Peyer's patch (tissue), 4 donors: ENCODE measurements at places on chromosomes 11 and 22.

- DNase-seq: no peak
Measured at GRCh38 chr22:28711820-28712777, 29.5 kb downstream of the CHEK2 start.

- DNase-seq: no peak
Measured at GRCh38 chr11:1640076-1640946, 10.7 kb downstream of the KRTAP5-5 start.

GRCh38 chr11:87290304-87290922, 252.7 kb downstream of the TMEM135 start:
- no peak for DNase-seq

GRCh38 chr11:64250415-64251015, 815 bp upstream of the PLCB3 start:
- no peak for DNase-seq

- DNase-seq: no peak
Measured at GRCh38 chr22:24516301-24516737, 21.2 kb downstream of the UPB1 start.

GRCh38 chr11:44674809-44675208, 52.0 kb upstream of the TSPAN18 start:
- DNase-seq: no peak

DNA sequence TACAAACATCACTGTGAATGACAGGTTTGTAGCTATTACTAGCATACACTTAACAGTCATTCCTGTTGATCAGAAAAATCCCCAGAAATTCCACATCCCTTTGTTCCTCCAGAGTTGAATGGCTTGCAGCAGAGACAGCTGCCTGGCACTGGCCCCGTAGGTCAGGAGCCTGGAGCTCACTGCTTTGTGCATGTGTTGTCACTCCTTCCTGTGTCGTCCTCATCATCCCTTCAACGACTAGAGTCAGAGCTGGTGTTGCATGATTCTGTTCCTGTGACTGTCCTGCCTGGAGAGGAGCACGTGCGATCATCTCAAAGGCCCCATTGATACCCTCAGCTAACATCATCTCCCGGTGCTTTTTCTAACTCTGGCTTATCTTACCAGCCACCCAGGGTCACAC, 58.3 kb downstream of the LDLRAD3 start:
- DNase-seq: no peak

GRCh38 chr11:95556342-95557163, 233.0 kb downstream of the FAM76B start:
- no peak for DNase-seq

GRCh38 chr11:102187416-102188151, 77.3 kb downstream of the YAP1 start:
- DNase-seq: no peak

- DNase-seq: no peak
Measured at GRCh38 chr11:8828046-8828445, 82.9 kb upstream of the AKIP1 start.

DNA sequence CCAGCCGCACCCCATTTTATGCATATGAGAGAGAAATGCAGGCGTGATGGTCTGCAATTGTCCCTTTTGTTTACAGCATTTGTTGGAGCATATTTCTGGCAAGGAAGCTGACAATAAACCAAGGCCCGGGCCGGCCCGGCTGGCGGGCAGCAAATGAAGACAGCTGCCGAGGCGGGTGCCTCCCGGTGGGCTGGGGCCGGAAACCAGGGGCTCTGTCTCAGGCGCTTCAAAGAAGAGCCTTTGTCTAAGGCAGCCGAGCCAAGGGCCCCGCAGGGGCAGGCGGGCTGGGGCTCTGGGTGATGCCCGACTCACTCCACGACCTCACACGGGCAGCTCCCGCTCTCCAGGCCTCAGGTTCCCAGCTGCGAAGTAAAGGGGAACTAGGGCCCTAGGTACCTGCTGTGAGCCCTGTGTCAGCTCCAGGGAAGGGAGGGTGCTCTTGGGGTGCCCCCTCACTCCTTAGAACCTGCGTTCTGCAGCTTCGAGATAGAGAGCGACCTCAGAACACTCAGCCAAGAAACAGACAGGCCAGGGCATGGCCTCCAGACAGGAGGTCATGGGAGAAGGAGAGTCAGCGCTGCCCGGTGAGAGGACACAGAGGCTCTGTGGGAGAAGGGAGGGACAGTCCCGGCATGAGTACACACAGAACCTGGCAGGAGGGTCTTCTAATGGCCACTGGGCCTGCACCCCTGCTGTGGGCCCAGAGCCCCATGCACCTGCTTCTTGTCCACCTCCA, 2.4 kb downstream of the LINC01488 start:
- no peak for DNase-seq

DNA sequence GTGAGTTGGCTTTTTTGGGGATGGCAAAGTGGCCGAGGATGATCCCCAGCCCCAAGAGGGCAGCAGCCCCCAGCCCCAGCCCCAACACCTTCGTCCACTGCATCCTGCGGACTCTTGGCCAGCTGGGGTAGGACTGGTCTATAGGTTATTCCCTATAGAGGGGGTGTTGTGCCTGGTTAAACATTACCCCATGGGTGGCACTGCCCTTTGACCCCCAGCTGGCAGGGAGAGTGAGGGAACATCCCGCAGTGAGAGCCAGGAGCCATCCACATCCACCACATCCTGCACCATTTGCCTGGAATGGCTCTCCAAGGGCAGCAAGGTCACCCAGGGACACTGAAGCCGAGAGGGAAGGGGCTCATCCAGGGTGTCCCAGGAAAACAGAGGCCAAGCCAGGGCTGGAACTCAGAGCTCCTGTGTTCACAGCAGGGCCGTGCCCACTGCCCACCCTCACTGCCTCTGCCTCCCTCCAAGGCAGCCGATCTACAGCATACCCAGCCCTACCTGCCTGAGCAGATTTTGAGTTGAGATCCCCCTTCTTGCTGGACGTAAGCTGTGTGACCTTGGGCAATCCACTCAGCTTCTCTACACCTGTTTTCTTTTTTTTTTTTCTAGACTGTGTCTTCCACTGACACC, at the start of gene NAALADL1:
Gene NAALADL1 (minus strand): TSS at position 135 of the 636 bp plus-strand sequence. CDS start 32 bp downstream, at position 103.
- peak; percentile 85 for DNase-seq

DNA sequence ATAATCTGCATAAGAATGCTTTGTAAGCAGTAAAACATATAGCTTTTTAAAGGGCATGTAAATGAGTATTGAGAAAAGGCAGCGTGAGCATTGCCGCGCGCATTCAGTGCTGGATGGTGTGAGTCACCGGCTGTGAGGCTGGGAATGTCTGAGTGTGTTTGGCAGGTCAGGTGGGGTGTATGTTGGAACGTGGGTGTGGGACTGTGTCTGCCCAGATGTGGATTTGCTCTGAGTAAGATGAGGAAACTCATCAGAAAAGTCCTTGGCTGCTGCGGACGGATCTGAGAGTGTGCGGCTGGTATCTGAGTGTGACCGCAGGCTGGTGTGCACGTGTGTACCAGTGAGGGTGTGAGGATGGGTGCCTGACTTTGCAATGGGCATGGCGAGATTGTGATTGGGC, 66.2 kb upstream of the NECTIN1 start:
- no peak for DNase-seq

GRCh38 chr22:39291523-39291922, 27.9 kb downstream of the RPL3 start:
- no peak for DNase-seq

DNA sequence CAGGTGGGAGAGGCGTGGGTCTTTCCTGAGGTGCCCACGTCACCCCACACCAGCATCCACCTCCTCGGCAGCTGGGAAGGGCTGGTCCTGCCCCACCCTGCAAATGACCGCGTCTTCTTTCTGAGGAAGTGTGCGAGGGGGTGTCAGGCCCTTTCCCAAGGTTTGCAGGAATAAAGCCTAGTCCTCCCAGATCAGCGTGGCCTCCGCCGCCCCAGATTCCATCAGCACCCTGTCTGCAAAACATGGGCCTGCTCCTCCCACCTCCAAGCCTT, 14.4 kb upstream of the SLC39A13 start:
- DNase-seq: no peak

DNA sequence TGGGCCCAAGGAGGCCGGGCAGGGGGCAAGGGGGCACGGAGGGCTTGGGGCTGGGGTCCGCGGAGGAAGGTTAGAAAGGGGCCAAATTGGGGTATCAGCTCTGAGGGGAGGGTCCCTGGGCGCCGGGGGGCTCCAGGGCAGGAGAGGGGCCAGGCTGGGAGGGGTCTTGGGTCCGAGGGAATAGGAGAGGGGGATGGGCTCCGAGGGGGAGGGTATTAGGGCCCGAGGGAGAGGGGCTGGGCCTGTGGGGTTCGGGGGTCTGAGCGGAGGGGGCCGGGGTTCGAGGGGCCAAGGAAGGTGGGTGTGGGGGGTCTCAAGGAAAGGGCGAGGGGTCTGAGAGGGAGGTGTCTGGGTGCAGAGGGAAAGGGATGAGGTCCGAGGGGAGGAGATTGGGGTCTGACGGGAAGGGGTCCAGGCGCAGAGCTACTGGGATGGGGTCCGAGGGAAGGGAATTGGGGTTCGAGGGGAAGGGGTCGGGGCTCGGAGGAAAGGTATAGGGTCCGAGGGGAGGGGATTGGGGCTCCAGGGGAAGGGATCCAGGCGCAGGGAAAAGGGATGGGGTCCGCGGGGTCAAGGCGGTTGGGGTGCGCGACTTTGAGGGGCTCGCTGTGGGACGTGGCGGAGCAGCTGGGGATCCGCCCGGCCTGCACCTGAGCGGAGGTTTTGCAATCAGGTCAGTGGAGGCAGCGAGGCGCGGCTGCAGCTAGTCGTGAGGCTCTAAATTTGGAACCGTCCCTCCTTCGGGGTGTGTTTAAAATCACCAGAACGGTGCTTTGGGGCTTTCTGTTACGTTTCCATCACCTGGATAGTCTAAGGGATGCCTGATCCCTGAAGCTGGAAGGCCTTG, 728 bp downstream of the CTTN start:
- no peak for DNase-seq

GRCh38 chr22:50282361-50283155, 12.4 kb upstream of the MAPK11 start:
- DNase-seq: peak; percentile 76

DNA sequence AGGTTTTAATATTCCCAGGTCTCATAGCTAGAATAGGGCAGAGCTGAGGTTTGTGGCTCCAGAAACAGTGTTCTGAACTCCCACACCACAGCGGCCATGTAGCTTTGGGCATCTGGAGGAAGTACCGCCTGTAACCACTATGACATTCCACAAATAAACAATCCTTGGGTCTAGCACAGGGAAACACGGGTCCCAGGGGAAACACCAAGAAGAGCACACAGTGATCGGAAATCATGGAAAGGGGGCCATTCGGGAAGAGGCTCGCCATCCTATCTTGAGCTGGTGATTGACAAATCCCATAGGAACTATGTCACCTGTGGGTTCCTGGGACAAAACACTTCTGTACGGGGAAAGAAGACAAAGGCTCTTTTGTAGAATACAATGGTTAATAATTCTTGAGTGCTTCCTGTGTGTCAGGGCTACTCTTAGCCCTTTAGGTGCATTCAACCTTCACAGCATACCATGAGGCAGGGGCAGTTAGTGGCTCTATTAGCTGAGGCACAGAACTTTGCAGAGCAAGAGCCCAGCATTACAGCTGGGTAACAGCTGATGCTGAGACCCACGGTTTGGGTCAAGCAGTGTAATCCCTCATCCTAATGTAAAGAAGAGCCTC, 514.2 kb downstream of the NTM start:
- DNase-seq: no peak

DNA sequence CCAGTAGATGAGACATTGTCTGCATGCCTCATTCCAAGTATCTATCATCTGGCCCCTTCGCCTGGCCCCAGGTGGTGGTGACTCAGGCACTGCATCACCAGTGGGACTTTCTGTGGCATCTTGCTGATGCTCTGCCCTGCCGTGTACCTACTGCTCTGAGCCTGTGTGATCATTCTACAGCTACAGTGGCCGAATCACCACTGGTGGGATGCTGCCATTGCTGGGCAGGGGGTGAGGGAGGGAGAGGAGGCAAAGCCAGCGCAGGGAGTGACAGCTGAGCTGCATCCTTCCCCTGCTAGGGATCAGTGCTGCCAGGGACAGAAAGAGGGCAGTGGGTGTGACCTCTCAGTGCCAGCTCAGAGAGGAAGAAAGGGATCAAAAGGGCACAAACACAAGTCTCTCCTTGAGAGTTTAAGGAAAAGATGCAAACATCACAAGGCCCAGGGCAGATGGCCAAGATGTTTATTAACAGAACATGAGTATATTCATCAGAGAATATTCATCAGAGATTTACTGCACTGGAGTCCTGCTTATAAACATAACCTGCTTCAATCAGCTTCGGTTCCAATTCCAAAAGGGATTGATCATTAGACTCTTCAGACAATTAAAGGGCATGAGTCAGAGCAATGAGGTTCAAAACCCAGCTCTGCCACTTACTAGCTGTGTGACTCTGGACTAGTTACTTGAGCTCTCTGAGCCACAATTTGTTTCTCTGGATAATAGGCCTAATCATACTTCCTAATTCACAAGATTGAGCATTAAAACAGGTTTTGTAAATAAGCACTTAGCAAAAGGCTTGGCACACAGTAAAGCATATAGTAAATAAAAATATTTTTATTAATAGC, 109.8 kb downstream of the NAT10 start:
- no peak for DNase-seq

DNA sequence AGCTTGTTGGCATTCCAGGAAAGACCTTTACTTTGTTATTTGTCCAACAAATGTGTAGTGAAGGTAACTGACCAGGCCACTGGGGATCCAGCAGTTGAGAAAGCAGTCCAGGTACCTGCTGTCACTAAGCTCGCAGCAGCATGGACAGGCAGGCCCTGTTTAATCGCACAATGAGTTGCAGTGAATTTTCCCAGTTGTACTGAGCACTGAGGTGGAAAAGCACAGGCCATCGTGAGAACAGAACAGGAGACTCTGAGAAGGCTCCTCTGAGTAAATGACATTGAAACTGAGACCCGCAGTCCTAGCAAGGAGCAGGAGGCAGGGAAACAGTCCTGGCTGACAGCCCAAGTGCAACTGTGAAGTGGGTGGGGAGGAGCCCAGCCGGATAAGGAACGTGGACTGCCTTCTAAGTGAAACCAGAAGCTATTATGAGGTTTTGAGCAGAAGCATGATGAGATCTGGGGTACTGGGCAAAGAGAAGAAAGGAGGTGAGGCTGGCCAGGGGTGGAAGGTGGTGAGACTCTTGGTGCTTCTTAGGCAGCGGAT, 39.8 kb upstream of the CDON start:
- DNase-seq: no peak

DNA sequence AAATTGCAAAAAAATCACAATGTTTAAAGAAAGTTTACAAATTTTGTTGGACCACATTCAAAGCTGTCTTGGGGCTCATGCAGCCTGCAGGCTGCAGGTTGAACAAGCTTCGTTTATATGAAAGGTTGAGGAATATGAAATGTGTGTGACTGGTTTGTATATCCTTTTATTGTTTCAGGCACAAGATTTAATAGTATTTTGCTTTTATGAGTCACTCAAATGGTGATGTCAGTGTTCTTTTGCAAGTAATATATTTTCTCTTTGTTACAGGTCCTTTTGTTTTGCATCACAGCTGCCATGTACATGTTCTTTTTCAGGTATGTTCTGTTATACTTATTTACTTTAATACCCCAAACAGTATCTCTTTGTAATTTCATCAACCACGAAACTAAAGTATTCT, 198.6 kb downstream of the TMEM135 start:
- DNase-seq: no peak

DNA sequence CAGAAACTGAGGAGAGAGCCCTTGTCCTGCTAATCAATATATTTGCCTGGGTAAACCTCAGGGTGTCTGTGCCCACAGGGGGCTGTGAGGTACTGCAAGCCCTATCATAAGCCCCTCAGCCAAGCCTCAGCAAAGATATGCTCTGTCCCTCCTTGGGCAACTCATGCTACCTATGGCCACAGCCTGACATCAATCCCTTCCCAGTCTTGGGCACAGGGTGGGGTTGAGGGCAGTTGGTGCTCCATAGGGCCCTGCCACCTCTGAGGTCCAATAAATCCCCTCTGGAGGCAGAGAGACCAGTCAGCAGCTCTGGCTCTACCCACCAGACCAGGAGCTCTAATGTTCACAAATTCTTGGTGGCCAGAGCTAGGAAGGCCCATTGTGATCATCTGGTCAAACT, 23.8 kb downstream of the TPBGL start:
- no peak for DNase-seq

- no peak for DNase-seq
Measured at GRCh38 chr22:42967933-42968332, 47.0 kb downstream of the PACSIN2 start.
